GM12891 (cell line): ENCODE measurements at places on chromosomes 12 and 14.
A peak's percentile ranks its signal among the peaks of the same experiment; 100 is the strongest.

- DNase-seq: peak; percentile 95
Measured at GRCh38 chr12:112012775-112013600, at the start of the genes ERP29 and TMEM116. Gene ERP29, plus strand, starts transcription at chr12:112013426. Its CDS starts 40 bp downstream, at chr12:112013466. Gene TMEM116, minus strand, starts transcription at chr12:112013165. Its CDS starts 7,895 bp downstream, at chr12:112005270.

DNA sequence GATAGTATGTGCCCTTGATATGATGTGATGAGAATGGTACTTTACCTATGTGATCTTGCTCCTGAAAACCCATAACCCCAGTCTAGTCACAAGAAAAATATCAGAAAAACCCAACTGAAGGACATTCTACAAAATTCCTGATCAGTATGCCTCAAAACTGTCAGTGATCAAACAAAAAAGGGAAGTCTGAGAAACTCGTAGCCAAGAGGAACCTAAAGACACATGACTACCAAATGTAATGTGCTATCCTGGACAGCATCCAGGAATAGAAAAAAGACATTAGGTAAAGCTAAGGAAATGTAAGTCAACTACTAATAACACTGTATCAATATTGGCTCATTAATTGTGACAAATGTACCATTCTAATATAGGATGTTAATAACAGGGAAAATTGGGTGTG, 4.1 kb upstream of the WIF1 start:
- DNase-seq: no peak

- DNase-seq: no peak
Measured at GRCh38 chr14:52086711-52087110, 17.9 kb upstream of the NID2 start.

- no peak for DNase-seq
Measured at GRCh38 chr14:53620890-53621289, 335.7 kb downstream of the BMP4 start.

DNA sequence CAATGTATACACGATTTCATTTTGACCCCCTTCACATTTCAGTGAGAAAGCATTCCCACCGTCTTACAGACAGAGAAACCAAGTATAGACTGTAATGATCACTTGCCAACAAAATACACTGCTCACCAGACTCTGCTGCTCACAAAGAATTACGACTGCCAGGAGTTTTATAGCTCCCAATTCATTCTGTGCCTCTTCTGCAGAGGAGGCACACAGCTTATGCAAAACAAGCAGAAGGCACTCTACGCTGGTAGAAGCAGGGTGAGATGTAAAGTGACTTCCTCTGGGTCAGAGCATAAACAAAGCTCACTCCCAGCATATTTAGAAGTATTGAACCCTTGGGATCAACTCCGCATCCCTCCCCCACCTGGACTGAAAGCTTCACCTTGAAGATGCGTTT, 14.6 kb downstream of the SPTB start:
- no peak for DNase-seq

GRCh38 chr12:95358111-95359083, 115.6 kb upstream of the METAP2 start:
- no peak for DNase-seq

GRCh38 chr12:52461693-52462092, 9.7 kb upstream of the KRT6B start:
- no peak for DNase-seq

DNA sequence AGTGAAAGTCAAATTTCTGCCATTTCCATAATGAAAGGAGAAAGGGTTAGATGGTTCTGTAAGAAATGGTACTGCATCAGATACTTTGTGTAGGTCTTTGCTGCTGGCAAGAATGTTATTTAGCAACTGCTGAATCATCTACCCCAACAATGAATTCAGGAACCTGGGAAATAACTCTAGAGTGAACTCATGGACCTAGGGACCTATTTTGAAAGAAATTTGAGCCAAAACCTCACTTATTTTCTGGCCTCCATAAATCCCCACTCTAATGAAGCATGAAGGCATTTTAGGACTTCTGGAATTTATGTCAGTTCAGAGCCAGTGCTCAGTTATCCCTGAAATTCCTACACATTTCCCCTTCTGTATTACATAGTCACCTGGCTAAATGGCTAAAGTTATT, 50.9 kb upstream of the CPNE8 start:
- DNase-seq: no peak

GRCh38 chr12:59603754-59604153, 7.9 kb downstream of the SLC16A7 start:
- DNase-seq: no peak

- no peak for DNase-seq
Measured at GRCh38 chr12:85825746-85826145, 10.5 kb downstream of the RASSF9 start.

DNA sequence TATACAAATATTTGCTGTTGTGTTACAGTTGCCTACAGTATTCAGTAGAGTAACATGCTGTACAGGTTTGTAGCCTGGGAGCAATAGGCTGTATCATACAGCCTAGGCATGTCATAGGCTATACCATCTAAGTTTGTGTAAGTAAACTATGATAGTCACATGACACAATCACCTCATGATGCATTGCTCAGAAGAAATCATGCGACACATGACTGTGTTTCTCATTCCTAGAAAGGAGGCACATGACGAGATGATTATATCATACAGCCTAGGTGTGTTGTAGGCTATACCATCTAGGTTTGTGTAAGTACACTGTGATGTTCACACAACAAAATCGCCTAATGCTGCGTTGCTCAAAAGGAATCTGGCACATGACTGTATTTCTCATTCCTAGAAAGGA, 31.9 kb downstream of the NOPCHAP1 start:
- no peak for DNase-seq

- no peak for DNase-seq
Measured at GRCh38 chr14:34283590-34283989, 178.4 kb downstream of the SPTSSA start.

- DNase-seq: no peak
Measured at GRCh38 chr14:61730756-61731373, 31.4 kb upstream of the SNAPC1 start.

- no peak for DNase-seq
Measured at GRCh38 chr12:107485731-107486130, 199.9 kb upstream of the PWP1 start.

- DNase-seq: peak; percentile 29
Measured at GRCh38 chr14:49971156-49972130, 78.6 kb downstream of the ARF6 start.

DNA sequence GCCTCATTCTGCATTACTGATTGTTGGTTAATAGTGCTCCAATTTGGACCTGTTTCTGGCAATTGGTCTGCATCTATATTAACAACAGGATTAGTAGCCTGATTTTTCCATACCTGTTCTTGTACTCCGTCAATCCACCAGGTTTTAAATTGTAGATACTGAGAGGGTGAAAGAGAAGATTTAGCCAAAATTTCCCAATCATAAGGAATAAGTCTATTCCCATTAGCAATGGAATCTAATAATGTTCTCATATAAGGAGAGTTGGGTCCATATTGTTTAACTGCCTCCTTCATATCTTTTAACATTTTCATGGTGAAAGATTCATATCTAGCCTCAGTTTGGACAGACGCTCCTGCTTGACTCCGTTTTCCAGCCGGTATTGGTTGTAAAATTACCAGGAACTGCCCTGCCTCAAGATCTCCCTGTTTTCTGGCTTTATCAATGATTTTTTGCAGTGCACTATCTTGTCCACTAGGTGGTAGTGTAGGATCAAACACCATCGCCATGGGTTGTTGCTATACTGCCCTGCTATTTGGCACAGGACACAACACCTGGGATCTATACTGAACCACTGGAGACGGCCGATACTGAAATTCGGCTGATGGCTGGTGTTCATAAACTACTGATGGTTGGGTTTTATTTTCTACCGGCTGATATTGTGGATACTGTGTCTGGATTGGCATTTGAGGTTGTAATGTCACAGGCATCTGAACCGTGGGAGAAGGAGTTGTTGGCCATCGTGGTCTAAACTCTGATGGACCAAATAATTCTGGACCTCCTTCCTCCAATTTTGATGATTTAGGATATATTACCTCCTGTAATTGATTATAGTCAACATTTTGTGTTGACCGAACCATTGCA, 25.2 kb downstream of the DHRS4L2 start:
- peak; percentile 57 for DNase-seq

DNA sequence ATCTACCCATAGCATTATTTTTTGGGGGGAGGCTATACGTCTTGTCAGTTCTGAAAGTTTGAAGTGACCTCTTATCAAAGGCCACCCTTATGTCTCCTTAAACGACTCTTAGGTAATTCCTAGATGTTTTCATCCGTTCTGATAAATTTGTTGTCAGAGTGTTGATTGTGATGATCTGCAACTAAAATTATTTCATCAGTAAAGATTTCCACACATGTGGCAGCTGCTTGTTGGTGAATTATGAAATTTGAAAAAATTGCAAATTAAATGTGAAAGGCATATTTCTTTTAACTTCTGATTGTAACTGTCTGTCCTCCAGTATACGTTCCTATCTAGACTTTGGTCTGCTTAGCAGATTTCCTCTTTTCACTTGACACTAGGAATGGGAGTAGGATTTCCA, 1.4 kb downstream of the ADIPOR2 start:
- DNase-seq: no peak

GRCh38 chr12:126932156-126932555, 1334.8 kb upstream of the TMEM132C start:
- no peak for DNase-seq

GRCh38 chr12:29818916-29819623, 35.3 kb upstream of the TMTC1 start:
- DNase-seq: no peak

DNA sequence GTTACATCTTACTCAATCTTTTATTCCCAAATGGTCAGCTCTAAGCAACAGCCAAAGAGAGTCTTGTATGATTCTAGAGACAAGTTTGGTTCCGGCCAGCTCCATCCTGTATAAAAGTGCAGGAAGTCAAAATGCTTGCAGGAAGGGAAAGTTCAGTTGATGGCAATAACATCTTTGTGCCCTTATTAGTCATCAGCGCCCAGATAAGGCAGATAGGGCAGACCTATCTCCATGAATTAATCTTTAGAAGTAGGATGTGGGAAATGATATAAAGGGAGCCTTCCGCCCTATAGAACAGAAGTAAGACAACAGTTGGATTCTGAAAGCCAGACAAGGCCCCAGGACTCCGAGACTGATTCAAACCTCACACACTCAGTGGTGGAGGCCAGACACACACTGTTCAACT, 6.4 kb downstream of the GNS start:
- DNase-seq: no peak

- DNase-seq: no peak
Measured at GRCh38 chr14:104993808-104994591, 8.4 kb downstream of the CLBA1 start.

GRCh38 chr14:68104518-68104917, 284.9 kb downstream of the RAD51B start:
- no peak for DNase-seq

DNA sequence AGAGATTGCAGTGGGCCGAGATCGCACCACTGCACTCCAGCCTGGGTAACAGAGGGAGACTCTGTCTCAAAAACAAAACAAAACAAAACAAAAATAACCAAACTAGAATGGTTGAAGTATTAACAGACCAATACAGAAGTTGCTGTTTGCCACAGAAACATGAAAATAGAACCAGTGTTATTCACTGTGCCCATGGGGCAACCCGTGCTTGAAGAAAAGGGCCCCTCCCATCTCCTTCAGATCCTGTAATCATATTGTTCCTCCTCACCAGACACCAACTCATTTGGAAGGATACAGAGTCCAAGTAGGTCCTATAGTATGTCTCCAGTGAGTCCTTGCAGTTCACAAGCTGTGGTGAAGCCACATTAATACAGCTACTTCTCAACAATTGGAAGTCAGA, 30.9 kb downstream of the SLC35F4 start:
- no peak for DNase-seq

GRCh38 chr12:12441843-12442461, 85.1 kb downstream of the BORCS5 start:
- DNase-seq: no peak

GRCh38 chr12:1949771-1950470, 31.5 kb upstream of the CACNA2D4 start:
- DNase-seq: no peak

DNA sequence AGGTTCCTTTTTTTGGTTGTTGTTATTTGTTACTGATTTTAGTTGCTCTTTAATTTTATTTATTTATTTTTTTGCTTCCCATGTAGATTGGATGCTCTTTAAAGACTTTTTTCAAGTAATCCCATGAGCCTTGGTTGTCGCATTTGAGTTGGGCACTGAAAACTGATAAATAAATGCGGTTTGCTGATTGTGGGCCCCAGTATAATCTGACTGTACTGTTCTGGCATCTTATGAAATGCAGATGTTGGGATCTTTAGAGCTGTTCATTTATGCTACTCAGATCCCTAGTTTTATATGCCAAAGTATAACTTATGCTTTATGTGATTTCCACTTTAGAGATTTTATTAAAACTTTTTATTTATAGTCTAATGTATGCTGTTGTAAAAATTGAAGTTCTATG, 33.3 kb downstream of the WNK1 start:
- no peak for DNase-seq

DNA sequence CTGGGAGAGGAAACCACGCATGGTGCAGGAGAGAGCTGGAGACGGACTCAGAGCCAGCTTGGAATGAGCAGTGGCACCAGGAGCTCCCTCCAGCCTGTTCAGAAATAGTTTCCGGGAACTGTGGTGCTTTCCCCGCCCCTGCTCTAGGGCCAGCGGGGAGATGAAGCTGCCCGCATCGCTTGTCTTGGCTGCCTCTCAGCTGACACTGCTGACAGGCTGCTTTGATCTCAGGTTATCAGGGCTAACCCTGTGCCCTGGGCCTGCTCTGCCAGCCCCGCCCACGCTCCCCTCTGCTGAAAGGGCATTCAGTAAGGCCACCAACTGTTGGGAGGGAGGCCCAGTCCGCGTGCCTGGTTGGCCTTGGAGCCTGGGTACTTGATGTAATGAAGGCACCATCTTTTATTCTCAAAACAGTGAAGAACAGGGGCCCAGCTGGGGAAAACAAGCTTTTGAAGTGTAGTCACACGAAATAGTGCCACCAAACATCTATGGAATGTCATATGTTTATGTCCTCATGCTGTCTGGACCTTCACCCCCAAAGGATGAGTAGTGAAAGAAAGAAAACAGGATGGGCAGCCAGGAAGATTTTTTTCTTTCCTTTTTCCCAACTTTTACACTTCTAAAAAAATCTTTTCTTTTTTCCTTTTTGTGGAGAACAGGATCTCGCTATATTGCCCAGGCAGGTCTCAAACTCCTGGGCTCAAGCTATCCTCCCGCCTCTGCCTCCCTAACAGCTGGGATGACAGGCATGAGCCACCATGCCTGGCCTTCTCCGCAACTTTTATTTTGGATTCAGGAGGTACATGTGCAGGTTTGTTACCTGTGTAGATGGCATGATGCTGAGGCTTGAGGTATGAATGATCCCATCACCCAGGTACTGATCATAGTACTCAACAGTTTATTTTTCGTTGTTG, 115.9 kb upstream of the TBX3 start:
- no peak for DNase-seq

DNA sequence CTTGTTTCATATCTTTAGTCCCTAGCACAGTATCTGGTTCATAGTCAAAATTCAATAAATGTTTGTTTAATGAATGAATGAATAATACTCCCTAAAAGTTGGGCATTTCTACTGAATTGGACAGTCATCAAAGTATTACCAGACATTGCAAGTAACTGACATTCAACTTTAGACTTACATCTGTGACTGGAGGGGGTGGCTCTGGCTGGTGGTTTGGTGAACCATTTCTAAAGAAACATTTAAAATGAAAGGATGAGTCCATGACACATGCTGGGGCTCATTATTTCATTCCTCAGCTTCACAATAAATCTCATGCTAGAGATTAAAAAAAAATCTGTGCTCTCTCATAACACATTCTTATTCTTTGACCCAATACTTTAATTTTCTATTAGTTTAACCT, 20.6 kb upstream of the CSRNP2 start:
- DNase-seq: no peak

GRCh38 chr14:78341827-78342389, 171.7 kb downstream of the NRXN3 start:
- DNase-seq: no peak
